Cerebellum (tissue), 4 donors: ENCODE measurements at places on chromosomes 5 and 9. TPM values are rescaled to one million over a fixed set of nuclear protein-coding genes. Genes with fewer than 3 reads are reported as not detected.
A peak's percentile ranks its signal among the peaks of the same experiment; 100 is the strongest.

The TTC23L gene
- total RNA-seq = 4.1 TPM

DNA sequence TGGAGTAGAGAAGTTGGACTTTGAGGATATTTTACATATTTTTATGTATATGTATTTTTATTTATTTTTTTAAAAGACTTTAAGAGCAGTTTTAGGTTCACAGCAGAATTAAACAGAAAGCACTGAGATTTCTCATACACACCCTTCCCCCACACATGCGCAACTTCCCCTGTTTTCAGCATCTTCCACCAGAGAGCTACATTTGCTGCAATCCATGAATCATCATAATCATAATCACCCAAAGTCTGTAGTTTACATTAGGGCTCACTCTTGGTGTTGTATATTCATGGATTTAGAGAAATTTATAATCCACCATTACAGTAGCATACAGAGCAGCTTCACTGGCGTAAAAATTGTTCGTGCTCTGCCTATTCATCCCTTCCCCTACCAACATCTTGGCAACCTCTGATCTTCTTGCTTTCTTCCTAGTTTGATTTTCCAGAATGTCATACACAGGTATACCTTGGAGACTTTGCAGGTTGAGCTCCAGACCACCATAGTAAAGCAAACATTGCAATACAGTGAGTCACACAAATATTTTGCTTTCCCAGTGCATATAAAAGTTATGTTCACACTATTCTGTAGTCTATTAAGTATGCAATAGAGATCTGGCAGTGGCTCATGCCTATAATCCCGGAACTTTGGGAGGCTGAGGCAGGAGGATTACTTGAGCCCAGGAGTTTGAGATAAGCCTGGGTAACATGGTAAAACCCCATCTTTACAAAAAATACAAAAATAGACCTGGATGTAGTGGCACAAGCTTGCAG is 9.6 kb upstream of the CCDC171 start:
- no peak for DNase-seq

GRCh38 chr9:69393425-69393824 is 68.4 kb downstream of the ENTREP1 start:
- DNase-seq = no peak

DNA sequence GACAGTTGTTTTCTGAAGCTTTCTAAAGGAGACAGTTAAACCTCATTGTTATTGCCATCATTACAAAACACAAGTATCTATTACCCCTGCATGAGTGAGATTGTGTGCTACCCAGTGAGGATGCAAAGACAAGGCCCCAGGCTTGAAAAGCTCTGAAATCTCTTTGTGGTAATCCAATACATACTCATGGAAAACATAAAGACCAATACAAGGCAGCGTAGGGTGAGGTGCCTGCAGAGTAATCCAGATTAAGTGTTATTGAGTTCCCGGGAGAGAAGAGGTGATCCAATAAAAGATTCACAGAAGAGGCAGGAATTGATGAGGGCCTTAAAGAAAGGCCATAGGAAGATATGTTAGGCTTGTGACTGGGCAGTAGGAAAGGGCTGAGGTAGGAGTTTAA is 150.1 kb downstream of the MEF2C start:
- DNase-seq = no peak

GRCh38 chr9:132575005-132575609 is 7.3 kb upstream of the BARHL1 start:
- peak; percentile 81 for DNase-seq

The GLRA1 gene
- total RNA-seq = 3.6 TPM

The PTGER4 gene
- 1.3 TPM for total RNA-seq

GRCh38 chr9:13263511-13263910 is 16.0 kb downstream of the MPDZ start:
- no peak for DNase-seq

DNA sequence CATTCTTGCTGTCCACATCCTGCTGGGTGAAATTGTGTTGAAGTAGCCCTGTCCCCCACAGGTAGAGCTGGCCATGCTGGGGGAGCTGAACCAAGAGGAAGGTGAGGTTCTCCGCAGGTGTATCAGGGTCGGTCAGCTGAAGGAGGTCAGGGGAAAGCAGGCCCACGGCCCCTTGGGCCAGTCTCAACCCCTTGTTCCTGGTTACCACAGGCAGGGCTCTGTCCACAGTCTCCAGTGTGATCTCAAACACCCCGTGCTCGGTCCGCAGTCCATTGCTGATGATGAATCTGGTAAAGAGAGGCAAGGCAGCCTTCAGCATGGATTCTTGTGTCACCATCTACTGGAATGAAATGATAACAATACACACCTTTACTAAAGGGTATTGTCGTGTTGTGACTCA is 53.4 kb upstream of the CER1 start:
- DNase-seq = no peak

DNA sequence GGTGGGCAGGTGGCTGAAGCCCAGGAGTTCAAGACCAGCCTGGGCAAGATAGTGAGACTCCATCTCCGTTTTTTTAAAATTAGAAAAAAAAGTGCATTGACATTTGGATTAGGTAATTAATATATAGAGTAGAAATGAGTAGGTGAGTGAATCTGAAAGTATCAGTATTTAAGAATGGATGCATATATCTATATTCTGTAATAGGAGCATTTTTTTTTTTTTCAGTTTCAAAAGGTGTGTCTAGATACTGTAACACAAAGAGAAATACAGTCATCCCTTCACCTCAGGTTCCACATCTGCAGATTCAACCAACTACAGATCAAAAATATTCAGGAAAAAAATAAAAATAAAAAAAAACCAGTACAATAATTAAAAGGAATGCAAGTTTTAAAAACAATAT is 50.8 kb downstream of the RBM27 start:
- no peak for DNase-seq

DNA sequence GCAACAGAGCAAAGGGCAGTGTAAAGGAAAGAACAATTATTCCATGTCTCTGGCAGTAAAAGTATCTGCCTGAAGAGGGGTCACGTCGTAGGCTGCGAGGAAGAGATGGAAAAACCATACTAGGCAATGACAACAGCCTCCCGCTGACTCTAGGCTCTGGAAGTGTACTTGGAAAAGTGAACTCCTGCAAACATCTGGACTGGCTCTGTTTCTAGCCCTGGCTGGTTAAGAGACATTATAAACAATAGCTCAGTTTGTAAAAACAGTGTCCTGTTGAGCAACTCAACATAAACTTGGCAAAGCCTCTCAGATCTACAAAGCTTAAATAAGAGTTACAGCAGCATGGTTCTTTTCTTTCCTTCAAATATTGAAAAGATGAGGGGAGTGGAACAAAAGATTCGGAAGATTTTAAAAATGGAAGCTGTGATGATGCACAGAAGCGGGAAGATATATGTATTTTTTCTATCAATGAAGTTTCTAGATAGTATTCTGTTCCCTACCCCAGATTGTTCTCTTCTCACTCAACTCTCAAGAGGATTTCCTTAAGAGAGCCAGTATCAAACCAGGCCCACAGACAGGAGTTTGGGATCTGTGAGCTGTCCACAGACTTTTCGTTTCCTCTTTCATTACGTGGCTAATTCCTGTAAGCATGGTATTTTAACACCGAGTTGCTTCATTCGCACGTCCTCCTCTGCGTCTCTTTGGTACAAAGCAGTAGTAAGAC is 79.4 kb downstream of the SPTLC1 start:
- no peak for DNase-seq

The RNF130 gene
- 132 TPM for total RNA-seq

The ADGRD2 gene
- 1.5 TPM for total RNA-seq

GRCh38 chr5:1815071-1815786 is 14.0 kb downstream of the NDUFS6 start:
- DNase-seq = no peak

GRCh38 chr9:2838371-2839000 is 5.4 kb downstream of the PUM3 start:
- no peak for DNase-seq

The ANKS6 gene
- 11.1 TPM for total RNA-seq

GRCh38 chr9:115883467-115884329 is 269.9 kb upstream of the PAPPA start:
- DNase-seq = peak; percentile 39

DNA sequence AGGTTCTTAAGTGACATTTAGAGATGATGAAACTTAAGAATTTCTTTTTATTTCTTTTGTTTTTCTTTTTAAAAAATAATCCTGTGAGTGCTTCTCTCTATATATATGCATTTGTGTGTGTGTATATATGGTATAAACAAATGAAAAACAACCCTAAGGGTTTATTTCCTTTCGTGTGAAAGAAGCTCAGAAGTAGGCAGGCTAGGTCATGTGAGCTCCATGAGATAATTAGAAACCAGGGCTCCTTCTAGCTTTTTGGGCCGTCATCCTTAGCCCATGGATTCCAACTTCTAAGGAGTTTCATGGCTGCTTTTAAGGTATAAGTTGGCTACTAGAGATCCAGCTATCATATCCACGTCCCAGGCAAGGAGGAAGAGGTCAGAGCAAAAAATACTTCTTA is 11.2 kb downstream of the C9orf43 start:
- DNase-seq = no peak

GRCh38 chr5:31194468-31194813 is 955 bp downstream of the CDH6 start:
- no peak for DNase-seq

DNA sequence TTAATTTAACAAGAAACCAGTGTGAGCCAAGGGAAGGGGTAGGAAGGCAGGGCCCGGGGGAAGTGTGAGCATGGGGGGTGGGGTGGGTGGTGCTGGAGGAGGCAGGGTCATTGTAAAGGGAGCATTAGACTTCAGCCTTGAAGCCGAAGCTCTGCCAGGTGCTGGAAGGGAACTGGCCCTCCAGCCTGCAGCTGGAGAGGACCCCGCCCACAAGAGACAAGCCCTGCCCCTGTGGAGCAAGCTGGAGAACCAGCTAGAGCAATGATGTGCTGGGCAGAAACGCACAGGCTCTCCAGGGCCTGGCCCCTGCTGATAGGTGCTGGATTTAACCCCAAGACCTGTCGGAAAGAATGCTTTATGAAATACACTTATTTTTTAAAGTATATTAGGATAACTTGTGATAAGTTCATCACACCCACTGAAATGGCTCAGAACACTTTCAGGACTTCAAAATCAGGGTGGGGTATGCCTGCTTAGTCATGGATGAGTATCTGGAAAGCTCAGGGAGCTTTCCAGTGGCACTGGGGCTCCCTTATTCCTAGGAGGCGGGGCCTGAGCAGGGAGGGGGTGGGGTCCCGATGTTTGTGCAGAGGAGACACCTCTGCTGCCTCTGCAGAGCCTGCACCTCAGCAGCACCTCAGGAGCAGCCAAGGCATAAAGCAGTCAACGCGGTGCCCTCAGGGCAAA is 27.1 kb downstream of the UBE2QL1 start:
- no peak for DNase-seq

GRCh38 chr9:9002826-9003583 is 1203.4 kb upstream of the DMAC1 start:
- peak; percentile 2 for DNase-seq

DNA sequence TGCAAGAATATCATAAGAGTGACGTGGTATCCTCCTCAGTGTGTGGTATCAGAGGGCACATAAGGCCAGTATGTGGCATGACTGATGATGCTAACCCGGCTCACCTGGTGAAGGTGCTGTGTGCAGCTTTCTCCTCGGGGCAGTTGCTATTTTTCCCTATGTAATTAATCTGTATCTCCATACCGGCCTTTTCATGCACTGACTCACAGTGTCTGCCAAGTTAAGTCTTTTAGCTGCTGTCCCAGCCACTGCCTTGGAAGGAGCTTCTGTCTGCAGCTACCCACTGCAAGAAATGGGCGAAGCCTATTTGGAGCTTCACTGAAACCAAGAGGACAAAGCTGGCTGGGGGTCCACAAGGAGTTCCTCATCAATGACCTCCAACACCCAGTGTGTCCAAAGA is 46.0 kb downstream of the NXNL2 start:
- DNase-seq = no peak

DNA sequence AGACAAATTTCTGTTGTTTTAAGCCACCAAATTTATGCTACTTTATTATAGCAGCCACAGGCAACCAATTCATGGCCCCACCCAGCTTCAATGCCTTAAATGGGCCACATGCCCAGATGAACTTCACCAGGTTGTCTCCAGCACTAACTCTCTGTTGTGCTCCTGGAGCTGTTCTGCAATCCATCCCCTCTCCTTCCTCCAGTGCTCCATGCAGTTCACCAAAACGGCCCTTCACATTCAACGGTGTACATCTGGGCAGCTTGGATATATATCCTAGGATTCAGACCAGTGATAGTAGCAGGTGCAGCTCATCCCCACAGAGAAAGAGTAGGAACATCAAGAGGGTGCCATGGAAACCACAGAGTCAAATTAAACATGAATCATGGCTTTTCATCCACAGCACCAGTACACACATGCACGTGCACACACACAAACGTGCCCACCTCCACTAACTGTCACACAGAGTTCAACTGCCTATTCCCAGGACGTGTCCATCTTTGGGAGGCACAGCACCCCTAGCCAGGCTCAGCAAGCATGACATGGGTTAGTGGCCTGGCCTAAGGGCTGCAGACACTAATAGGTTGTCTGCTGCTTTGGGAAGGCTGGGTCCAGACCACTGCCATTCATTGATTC is 134.5 kb downstream of the MED10 start:
- DNase-seq = no peak

GRCh38 chr9:123387686-123388085 is 31.7 kb downstream of the CRB2 start:
- DNase-seq = no peak

The C9orf50 gene
- not detected for total RNA-seq

GRCh38 chr5:112548246-112548881 is 129.3 kb upstream of the EPB41L4A start:
- no peak for DNase-seq

DNA sequence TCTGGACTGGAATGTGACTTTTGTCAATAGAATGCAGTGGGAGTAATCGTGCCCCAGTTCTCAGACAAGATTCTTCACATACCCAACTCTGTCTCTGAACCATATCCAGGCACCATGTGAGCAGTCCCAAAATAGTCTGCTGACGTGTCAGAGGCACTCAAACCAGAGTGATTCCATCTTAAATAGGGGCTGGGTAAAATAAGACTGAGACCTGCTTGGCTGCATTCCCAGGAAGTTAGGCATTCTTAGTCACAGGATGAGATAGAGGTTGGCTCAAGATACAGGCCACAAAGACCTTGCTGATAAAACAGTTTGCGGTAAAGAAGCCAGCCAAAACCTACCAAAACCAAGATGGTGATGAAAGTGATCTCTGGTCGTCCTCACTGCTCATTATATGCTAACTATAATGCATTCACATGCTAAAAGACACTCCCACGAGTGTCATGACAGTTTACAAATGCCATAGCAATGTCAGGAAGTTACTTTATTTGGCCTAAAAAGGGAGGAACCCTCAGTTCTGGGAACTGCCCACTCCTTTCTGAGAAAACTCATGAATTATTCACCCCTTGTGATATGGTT is 16.9 kb upstream of the PLCXD3 start:
- DNase-seq = no peak

The FAM200C gene
- 24.4 TPM for total RNA-seq

The SPINK7 gene
- total RNA-seq = not detected

DNA sequence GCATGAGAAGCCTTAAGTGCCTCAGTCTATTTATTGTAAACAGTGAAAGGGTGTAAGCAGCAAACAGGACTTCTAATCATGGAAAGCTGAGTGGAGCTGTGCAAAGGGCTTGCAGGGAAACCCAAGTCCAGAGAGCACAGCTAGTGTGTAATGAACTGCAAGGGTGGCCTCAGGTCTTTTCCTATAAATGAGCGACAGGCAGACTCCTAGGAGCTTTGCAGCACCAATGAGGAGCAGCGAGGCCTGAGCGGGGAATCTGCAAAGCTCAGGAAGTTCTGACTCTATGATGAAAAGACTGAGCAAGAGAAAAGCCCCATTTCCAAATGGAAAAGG is 250.1 kb upstream of the MAP3K1 start:
- DNase-seq = no peak
